NCI-H146 (cell line): ENCODE measurements at places on chromosomes 16 and 17.
A peak's percentile ranks its signal among the peaks of the same experiment; 100 is the strongest.

- no peak for DNase-seq
Measured at GRCh38 chr17:77456951-77457548, 316.3 kb downstream of the SEC14L1 start.

GRCh38 chr17:2593821-2594721 lies 617 bp downstream of the PAFAH1B1 start:
- DNase-seq: peak; percentile 80

GRCh38 chr16:67441271-67441753 lies 10.4 kb downstream of the HSD11B2 start:
- no peak for DNase-seq

DNA sequence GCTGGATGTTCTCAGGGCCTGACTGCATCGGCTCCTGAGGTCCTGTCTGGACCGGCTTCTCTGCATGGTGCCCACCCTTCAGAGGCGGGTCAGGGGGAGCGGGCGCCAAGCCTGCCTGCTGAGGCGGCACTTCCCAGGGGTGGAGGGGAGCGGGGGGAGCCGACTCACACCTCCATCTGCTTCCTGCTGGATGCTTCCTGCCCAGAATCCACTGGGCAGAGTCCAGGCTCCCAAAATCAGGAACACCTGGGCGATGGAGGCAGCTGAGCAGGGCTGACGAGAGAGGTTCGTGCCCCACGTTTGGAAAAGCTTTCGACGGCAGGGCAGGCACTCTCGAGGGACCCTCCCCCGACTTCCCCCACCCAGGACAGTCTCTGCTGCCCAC lies 42.2 kb downstream of the TIMM22 start:
- DNase-seq: no peak

GRCh38 chr17:79022507-79022991 lies 1.4 kb upstream of the C1QTNF1 start:
- no peak for DNase-seq

- peak; percentile 94 for DNase-seq
Measured at GRCh38 chr17:3956983-3957382, 7.3 kb downstream of the ATP2A3 start.

- peak; percentile 25 for DNase-seq
Measured at GRCh38 chr16:57091200-57091974, 996 bp upstream of the CPNE2 start.

GRCh38 chr16:19502395-19503131 lies 19.3 kb downstream of the GDE1 start:
- peak; percentile 84 for DNase-seq

DNA sequence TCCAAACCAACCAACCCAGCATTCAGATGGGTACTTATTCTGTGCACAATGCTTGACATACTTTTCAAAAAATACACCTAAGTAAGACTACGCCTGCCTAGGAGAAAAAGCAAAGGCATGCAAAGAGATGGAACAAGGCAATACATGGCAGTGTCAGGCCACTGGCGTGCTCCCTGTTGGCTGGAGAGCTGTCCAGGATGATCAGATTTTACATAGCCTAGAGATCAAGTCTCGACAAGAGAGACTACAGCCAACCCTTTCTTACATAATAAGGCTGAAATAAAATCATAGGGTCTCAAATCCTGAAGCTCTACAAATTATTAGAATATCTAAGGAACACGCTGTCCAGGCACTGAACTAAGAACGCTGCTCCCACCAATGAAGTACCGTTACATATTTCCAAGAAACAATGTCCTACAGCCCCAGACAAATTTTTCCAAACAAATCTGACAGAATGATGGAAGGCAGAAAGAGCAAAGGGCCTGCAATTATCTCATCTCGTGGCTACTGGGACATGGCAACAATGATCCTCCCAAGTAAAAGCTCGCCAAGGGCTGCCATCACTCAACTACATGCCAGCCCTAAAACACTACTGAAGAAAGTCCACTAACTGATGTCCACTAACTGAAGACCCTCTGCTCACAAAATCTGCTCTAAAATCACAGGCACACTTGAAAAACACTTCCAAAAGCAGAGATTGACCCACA lies 5.1 kb downstream of the RPS15A start:
- DNase-seq: no peak

DNA sequence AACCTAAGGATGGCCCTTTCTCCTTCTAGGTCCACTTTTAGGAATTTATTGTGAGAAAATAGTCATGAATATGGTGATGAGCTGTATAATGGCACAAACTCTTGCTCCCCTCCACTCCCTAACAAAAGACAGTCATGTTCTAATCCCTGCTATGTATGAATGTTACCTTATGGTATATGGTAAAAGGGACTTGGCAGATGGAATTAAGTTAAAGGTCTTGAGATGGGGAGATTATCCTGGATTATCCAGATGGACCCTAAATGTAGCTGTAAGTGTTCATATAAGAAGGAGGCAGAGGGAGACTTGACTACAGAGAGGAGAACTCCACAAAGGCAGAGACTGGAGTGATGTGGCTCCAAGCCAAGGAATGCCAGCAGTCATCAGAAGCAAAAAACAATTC lies 296.1 kb downstream of the SOX9 start:
- no peak for DNase-seq

DNA sequence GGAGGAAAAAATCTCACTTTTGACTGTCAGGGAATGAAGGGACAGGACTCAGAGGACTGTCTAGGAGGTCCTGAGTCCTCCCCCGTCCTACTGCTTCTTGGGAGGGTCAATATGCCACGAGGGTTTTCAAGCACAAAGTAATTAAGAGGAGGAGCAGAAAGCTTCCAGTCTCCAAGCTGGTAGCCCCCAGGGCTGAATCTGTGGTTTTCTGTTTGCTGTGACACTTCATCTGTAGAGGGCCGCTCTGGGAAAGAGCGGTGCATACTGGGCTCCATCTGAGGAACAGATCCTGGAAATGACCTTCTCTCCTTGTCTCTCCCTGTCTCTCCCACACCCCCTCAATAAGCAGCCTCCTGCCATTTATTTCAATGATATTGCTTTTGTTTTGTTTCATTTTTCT lies 180.1 kb upstream of the SDK2 start:
- no peak for DNase-seq

DNA sequence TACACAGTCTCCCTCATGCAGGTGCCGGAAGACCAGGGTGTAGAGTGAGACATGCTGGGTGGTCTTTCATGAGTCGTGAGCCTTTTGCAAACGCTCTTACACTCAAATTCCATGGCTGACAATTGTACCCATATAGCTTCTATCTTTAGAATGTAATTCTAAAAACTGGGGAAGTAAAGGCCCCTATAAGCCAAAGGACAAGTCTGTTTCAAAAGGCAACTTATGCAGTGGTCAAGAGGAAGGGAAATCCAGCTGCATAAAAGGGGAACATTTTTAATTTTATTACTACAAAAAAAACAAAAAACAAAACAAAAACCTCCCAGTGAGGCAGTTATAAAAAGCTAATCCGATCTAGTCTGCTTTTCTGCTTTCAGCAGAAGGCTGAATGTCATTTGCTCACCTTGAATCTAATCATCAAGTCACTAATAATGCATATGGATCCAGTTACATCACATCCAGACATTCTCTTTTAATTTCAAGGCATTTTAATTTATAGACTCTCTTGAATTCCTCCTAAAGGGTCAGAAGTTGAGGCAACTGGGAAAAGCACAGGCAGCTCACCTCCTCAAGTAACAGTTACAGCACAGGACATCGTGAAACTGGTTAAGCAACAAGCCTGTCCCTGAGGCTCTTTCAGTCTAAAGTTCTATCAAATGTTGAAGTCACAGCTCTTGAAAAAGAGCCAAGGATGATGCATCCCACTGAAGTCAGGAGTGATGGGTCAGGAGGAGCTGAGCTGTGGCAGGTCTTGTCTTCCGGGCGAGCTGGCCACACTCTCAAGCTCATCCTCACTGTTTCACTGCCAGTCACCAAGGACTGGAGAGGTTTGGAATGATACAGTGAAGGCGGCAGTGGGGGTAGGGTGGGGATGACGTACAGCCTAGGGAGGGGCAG lies 99.7 kb downstream of the VPS53 start:
- no peak for DNase-seq

DNA sequence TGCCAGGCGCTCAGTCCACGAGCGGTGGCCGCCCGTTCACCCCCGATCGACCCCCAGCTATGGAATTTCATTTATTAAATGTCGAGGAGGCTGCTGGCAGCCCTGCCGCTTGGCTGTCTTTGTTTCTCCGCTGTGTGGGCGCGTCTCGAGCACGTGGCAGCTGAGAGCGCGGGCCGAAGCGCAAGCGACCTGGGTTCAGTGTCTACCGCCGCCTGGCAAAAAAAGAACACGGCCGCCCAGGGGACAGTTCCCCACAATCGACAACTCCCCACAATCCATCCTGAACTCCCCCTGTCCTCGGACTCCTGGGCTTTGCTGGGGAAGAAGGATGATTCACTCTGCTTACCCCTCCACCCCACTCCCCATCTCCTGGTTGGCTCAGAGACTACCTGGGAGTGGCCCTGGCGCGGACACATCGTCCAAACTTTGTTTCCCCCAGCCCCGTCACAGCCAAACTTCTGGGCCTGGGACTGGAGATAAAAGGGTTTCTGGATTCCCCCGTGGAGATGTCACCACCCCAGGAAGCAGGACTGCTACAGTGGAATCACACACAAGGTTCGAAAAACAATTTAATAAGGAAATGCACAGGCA lies 1.7 kb upstream of the ANKRD13B start:
- DNase-seq: peak; percentile 81

DNA sequence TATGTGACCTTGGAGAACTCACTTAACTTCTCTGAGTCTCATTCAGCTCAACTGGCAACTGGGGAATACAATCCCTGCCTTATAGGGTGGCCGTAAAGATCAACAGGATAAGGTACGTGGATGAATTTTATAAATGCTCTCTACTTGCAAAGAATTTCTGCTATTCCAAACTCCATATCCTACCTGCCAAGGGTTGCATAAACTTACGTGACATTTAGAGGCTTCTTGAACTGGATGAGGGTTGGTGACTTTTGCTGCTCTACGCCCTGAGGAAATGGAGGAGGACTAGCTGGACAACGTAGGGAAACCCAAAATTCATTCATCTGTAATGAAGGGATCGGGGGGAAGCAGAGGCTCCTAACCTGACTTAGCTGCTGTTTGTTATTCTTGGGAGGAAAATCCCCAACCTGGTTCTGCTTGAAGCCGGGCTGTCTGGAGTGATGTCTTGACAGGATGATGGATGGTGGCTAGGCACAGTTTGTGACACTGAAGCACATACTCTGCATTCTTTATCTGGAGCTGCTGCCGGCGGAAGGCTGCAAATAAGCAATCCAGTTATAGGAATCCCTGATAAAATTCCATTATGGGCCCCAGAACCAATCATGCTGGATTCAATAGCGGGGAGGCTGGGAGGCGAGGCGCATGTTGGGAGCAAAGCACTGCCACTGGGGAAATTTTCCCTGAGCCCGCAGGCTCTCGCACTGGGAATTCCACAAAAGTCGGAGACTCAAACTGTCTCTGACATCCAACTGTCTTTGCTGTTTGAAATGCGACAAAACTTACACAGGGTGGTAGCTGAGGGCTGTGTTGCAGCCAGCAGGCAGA lies 94.7 kb upstream of the SDK2 start:
- DNase-seq: no peak

DNA sequence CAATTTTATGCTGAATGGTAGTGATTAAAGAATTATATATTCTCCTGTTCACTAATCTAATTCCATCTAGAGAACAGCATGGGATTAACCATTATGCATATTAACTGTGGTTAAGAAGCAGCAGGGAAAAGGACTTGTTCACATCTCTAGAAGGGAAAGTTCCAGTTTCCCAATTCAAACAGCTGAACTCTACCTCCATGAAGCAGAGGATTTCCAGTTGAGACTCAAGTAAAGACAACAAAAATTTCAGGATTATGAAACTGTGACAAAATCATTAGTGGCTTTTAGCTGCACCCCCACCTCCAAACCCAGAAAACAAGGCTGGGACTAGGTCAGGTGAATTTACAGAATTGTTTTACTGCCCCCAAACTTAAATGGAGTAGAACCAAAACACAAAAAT lies 73.6 kb downstream of the USP32 start:
- no peak for DNase-seq

DNA sequence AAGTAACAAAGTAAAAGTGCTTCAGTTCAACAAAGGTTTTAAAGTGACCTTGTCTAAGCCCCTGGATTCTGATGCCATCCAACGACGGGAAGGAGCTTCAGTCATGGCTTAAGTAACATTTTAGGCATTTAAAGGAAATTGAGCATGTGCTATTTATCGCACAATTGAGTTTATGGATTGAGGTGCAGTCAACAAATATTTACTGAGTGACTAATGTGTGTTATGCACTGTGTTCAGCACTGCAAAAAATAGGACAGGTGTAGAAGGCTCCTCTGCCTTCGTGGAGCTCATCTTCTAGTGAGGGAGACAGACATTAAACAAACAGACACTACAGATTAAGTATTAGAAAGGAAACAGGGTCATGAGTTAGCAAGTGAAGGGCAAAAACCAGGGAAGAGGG lies 12.5 kb downstream of the TMIGD1 start:
- DNase-seq: peak; percentile 74

DNA sequence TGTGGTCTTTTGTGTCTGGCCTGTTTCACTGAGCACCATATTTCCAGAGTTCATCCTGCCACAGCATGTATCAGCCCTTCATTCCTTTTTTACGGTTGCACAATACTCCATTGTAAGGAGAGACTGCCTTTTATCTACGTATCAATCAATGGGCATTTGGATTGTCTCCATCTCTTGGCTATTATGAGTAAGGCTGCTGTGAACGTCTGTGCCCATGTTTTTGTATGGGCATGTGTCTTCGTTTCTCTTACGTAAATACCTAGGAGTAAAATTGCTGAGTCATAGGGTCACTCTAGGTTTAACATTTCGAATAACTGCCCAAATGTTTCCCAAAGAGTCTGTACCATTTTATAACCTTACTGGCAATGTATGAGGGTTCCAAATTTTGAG lies 202.8 kb upstream of the FOXF1 start:
- DNase-seq: no peak

- no peak for DNase-seq
Measured at GRCh38 chr17:73351764-73352163, 40.0 kb upstream of the CDC42EP4 start.

GRCh38 chr17:1643293-1643998 lies 2.1 kb downstream of the SCARF1 start:
- DNase-seq: peak; percentile 90

- no peak for DNase-seq
Measured at GRCh38 chr17:4540687-4541327, 14.4 kb downstream of the MYBBP1A start.

- DNase-seq: no peak
Measured at GRCh38 chr17:40496634-40497420, 4.6 kb downstream of the TNS4 start.

GRCh38 chr16:29742683-29743275 lies 3.0 kb downstream of the C16orf54 start:
- DNase-seq: no peak

DNA sequence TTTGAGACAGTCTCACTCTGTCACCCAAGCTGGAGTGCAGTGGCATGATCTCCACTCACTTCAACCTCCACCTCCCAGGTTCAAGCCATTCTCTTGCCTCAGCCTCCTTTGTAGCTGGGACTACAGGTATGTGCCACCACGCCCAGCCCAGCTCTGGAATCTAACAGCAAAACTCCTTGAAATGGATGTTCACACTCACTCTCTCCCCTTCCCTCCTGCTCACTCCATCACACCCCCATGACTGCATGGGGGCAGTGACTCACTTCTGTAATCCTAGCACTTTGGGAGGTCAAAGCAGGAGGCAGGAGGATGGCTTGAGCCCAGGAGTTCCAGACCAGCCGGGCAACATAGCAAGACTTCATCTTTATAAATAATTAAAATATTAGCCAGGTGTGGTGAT lies 11.1 kb upstream of the TFAP4 start:
- DNase-seq: no peak
